ENCODE measurements at places on chromosomes 3 and 15.

GRCh38 chr3:4950351-4950784 lies 28.9 kb upstream of the BHLHE40 start:
- no peak for DNase-seq

- DNase-seq = no peak
These were observed 31.7 kb upstream of the RAB11A start for GRCh38 chr15:65837301-65838294.

GRCh38 chr15:93033434-93034045 lies 55.5 kb downstream of the RGMA start:
- no peak for DNase-seq

DNA sequence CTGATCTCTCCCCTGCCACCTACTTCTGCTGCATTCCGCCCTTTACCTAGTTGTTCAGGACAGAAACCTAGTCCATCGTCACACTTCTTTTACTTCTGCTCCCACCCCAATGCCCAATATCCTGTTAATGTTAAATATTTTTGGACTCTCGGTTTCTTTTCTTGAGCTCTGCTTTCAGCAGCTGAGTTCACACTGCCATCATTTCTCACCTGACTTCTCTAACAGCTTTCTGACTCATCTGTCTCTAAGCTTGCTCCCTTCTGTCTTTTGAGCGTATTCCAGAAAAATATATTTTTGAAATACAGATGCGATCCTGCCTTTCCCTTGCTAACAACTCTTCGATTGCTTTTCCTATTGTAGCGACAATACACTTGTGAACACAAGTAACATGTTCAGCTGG lies 183.4 kb downstream of the KLHL25 start:
- no peak for DNase-seq

- no peak for DNase-seq
These were observed 141.5 kb upstream of the TPM1 start for GRCh38 chr15:62901087-62901486.

- no peak for DNase-seq
These were observed 250.9 kb upstream of the TPM1 start for GRCh38 chr15:62791694-62792093.
